ENCODE measurements at places on chromosomes 12 and 14. TPM values are rescaled to one million over a fixed set of nuclear protein-coding genes. Genes with fewer than 3 reads are reported as not detected.

DNA sequence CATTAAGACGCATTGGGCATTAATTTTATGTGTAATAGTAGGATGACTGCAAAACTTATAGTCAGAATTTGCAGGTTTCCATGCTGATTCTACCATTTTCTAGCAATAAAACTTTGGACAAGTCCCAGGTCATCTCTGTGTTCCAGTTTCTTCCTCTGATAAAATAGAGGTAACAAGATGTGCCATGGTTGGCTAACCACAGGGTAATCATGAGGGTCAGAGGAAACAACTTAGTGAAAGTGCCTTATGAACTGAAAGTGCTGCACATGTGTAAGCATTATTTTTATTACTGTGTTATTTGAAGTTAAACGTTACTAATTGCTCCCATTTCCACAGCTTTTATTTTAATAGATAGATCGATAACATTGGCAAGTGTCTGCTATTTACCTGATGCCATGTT lies 21.1 kb downstream of the SMCO2 start:
- peak; percentile 10 for DNase-seq

DNA sequence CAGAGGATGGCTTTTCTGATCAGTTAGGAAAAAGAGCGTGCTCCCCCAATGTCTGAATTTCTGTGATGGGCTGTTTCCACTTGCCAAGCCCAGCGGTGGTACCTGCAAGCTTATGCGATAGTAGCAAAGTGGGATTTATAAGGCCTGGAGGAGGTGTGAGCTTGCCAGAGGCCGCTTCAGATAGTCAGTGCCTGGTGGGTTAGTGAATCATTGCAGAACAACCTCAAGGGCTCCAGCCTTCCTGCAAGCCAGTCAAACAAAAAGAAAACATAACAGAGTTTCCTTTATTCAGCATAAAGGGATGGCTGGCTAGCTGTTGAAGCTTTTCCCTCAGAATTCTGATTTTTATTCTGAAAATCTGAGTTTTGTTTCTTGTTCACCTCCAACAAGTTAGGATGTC lies 7.6 kb upstream of the BMP4 start:
- no peak for DNase-seq

DNA sequence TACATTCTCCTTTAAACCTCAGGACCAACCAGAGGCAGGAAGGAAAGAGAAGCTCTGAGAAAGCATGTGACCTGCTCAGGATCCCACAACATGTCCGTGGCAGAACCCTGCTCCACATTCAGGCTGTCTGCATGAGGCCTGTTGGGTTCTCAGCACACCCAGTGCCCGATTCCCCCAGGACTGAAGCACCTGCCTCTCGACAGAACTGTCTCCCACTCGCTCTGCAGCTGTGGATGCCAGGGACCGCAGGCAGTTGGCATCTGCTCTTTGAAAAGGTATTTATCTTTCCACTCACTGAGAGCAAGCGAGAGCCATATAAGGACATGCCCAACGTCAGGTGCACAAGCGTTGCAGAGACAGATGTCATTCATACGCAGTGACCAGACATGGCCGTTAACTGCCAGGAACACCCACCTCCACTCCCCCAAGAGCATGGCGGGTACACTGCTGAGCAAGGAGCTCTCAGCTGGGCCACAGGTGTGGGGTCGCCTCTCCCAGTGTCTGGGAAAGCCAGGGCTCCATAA lies 18.9 kb downstream of the PITPNM2 start:
- peak; percentile 73 for DNase-seq

DNA sequence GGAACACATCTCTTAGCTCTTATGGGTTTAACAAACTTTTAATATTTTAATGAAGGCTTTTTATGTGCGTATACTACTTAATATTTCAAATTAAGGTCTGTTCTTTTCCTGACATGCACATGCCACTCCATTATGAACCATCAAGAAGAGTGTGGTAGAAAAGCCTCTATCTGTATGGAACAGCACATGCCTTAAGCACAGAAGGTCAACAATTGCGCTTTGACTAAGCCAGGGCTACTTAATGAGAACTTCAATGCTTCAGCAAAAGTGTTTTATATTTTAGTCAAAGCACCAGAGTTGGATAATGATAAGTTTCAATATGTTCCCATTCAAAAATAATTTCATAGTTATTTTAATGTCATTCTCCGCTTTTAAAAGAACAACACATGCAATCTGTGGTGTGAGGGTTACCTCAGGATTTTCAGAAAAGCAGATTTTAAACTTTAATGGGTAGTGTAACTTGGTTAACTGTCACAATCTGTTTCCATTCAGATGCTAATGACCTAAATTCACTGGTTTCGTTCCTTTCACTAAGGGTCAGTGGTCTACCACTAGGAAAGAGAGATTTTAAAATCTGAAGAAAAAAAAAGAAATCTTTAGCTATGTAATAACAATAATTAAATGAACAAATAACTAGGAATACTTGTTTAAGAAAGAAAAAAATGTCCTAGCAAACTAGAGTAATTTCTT lies 193.4 kb upstream of the NOVA1 start:
- DNase-seq, result no peak

DNA sequence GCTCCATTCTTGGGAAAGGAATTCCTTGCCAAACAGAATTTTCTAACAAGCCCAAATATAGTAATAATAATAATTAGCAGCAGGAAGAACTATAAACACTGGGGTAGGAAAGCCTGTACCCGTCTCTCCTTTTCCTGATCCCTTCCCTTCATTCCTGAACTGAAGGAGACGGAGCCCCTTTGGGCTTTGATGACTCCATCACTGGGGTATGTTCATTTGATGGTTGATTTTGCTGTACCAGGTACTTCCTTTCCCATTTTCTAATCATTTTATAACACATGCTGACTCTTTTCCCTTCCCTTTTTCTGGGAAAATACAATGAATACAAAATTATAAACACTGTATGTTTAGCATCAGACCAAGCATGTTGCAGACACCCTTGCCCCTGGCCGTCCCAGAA lies 3.6 kb upstream of the RCOR1 start:
- no peak for DNase-seq

ALX1 gene
- not detected for total RNA-seq

PCNX4 gene
- total RNA-seq, result 70.1 TPM

GRCh38 chr12:66669541-66669940 lies 9.3 kb downstream of the GRIP1 start:
- no peak for DNase-seq

- DNase-seq, result peak; percentile 60
Observed at GRCh38 chr14:30656190-30656632, 34.1 kb downstream of the SCFD1 start.

- no peak for DNase-seq
Observed at GRCh38 chr12:6257007-6257406, 53.5 kb upstream of the PLEKHG6 start.

GRCh38 chr14:81453166-81453766 lies 53.1 kb upstream of the STON2 start:
- peak; percentile 59 for DNase-seq

ANKRD33 gene
- total RNA-seq, result not detected

DNA sequence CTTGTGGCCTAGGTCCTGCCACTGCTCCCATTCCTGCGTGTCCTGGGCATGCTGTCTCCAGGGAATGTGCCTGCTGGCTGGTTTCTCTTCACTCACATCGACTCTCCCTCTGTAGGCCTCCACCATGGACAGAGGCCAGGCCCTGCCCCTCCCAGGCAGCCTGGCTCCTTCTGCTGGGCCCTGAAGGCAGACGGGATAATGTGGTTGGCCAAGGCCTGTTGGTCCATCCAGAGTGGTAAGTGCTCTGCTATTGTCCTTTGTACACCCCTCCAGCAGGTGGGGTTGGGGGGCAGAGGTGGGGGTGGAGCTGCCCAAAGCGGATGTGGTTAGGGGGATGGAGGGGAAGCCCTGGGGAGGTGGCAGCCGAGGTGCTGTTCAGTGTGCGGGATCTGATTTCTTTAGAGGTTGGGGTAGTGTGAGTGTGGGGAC lies 9.5 kb upstream of the NR4A1 start:
- DNase-seq, result peak; percentile 87

DNA sequence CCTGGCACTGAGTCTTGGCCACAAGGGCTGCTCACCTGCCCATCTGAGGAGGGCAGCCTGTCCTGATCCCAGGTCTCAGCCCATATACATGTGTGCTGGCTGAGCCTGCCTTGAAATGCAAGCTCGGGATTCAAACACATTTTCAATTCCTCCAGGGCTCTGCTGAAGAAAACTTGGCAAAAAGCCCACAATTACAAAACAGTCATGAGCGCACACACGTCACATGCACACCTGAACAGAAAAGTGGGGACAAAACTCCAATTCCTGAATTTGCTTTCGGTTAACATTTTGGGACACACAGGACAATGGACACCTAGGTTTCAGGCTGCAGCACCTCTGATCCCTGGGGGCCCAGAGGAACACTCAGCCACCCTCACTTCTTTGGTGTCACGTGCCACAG lies 113.9 kb downstream of the RBM19 start:
- no peak for DNase-seq

FAM181A gene
- not detected for total RNA-seq

NOP9 gene
- 22.6 TPM for total RNA-seq

DNA sequence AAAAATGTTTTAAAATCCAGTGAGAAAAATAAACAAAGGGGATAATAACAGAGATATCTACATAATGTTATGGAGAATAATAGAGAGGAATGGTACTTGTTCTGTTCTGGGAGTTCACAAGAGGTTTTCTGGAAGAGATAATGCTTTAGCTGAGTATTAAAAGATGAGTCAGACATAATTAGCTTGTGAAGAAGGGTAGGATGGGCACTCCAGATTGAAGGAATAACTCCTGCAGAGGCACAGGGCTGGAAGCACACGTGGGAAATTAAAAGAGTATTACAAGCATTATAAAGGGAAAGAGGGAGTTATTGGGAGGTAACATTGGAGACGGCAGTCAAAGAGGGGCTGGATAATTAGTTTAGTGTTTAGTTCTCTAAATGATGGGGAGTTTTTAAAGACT lies 124.9 kb upstream of the BTG1 start:
- no peak for DNase-seq

KCNJ8 gene
- not detected for total RNA-seq

DNA sequence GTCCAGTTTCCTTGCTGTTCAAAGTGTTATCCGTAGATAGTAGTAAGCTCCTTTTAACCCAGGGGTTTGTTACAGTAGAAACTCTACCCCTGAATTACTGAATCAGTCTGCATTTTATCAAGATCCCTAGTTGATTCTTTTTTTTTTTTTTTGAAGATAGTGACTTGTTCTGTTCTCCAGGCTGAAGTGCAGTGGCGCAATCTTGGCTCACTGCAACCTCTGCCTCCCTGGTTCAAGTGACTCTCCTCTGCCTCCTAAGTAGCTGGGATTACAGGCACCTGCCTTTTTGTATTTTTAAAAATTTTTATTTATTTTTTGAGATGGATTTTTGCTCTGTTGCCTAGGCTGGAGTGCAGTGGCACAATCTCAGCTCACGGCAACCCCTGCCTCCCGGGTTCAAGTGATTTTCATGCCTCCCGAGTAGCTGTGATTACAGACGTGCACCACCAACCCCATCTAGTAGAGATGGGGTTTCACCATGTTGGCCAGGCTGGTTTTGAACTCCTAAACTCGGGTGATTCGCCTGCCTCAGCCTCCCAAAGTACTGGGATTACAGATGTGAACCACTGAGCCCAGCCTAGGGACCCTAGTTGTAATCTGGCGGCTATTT lies 10.5 kb downstream of the LARP4 start:
- no peak for DNase-seq

GRCh38 chr14:59207506-59207933 lies 19.1 kb downstream of the DAAM1 start:
- DNase-seq, result no peak

GRCh38 chr12:118193958-118194357 lies 58.0 kb downstream of the PEBP1 start:
- no peak for DNase-seq

DNA sequence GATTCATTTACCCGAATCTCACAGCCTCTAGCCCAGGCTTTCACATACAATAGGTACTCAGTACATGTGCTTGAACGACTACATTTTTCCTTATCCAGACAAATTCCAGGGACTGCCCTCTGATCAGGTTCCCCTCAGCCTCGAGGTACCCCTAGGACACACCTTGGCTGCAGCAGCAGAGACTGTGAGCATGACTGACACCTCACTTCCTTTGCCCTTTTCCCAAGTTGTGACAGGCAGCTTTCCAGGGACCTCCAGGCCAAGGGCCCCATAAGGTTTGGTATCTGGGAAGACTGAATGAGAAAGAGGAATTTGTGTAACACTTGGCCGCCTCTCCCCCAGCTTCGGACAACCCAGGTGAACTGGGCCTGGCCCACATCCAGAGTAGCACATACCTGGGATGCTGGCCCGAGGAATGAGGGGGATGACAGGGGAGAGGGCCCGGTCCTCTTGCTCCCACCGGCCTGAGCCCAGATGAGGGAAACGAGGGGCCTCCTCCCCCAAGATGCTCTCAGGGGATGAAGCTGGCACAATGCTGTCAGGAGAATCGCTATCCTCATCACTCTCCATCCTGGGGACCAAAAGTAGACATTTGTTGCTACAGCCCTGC lies 10.2 kb upstream of the PRKAG1 start:
- no peak for DNase-seq

GRCh38 chr12:72315858-72316257 lies 43.7 kb downstream of the TRHDE start:
- DNase-seq, result no peak

TMEM116 gene
- total RNA-seq, result 11.7 TPM

DNA sequence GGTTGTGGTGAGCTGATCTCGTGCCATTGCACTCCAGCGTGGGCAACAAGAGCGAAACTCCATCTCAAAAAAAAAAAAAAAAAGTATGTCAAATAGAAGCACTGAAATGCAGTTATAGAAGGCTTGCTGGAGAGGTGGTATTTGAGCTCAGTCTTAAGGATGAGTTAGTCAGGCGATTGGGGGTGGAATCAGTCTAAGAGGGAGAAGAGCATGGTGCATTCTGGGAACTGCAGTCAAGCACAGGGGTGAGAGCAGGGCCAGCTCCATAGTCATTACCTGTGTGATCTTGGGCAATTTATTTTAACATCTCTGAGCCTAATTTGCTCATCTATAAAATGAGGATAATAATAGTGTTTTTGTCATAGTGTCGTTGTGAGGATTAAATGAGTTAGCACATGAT lies 5.9 kb upstream of the GNB3 start:
- DNase-seq, result no peak

LTB4R gene
- 8.8 TPM for total RNA-seq

- DNase-seq, result no peak
Observed at GRCh38 chr12:109793826-109794501, 39.2 kb downstream of the TRPV4 start.

- no peak for DNase-seq
Observed at GRCh38 chr12:93884794-93885460, 207.8 kb downstream of the CRADD start.

DNA sequence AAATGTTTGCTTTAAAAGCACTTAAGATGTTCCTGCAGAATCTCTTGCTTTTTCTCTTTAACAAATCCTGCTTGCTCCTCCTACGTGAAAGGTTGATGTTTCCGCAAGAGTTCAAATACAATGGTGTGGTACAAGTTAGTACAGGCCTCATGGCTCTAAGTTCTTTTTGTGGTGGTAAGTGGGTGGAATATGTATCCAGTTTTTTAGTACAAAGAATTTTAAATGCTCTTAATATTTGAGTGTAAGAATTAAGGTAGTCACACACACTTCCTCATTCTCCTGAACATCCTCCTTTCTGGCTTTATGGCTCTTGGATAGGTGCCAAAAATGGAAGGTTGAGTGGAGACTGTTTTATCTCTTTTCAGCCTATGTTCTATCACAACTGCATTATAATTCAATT lies 1.8 kb downstream of the OTOGL start:
- no peak for DNase-seq

LRRC23 gene
- total RNA-seq, result 15.5 TPM

- no peak for DNase-seq
Observed at GRCh38 chr12:116068853-116069252, 208.6 kb downstream of the MED13L start.

RASSF8 gene
- 0.70 TPM for total RNA-seq

Measured in B cell (primary cell).